ENCODE measurements at places on chromosomes 1 and 21. TPM values are rescaled to one million over a fixed set of nuclear protein-coding genes. Genes with fewer than 3 reads are reported as not detected.

AHDC1 gene
- 17.2 TPM for total RNA-seq

FCRL6 gene
- total RNA-seq = not detected

FCER1G gene
- total RNA-seq = not detected

METTL18 gene
- 7.3 TPM for total RNA-seq

NIPAL3 gene
- 7.5 TPM for total RNA-seq

FMO2 gene
- total RNA-seq = not detected

ATP1B1 gene
- total RNA-seq = 268 TPM

UQCRHL gene
- total RNA-seq = 6.9 TPM

S100A14 gene
- 0.36 TPM for total RNA-seq

SLAMF7 gene
- total RNA-seq = 4.0 TPM

CACNA1S gene
- 0.01 TPM for total RNA-seq

NLRP3 gene
- not detected for total RNA-seq

RNU1-3 gene
- total RNA-seq = not detected

TRIM46 gene
- 1.4 TPM for total RNA-seq

RC3H1 gene
- total RNA-seq = 7.2 TPM

MRPS14 gene
- 26.6 TPM for total RNA-seq

OR2L5 gene
- not detected for total RNA-seq

CASP9 gene
- total RNA-seq = 6.3 TPM

NUP210L gene
- total RNA-seq = not detected

CDK18 gene
- total RNA-seq = 1.1 TPM

LCE1E gene
- 0.08 TPM for total RNA-seq

SERTAD4 gene
- total RNA-seq = 1.4 TPM

ATP1A2 gene
- not detected for total RNA-seq

CFHR3 gene
- total RNA-seq = 0.30 TPM

ADGRB2 gene
- total RNA-seq = 7.7 TPM

SF3B4 gene
- total RNA-seq = 131 TPM

All from A549 treated with DMSO at 1 μM for 4 hours (cell line).